ENCODE measurements at places on chromosomes 7 and 10. TPM values are rescaled to one million over a fixed set of nuclear protein-coding genes. Genes with fewer than 3 reads are reported as not detected.

Gene MSS51
- 6.2 TPM for total RNA-seq

Gene SCART1
- total RNA-seq, result 4.2 TPM

Gene FGL2
- total RNA-seq, result 6.1 TPM

Gene ANTXRL
- total RNA-seq, result not detected

GRCh38 chr7:75734586-75735458 is 3.9 kb downstream of the HIP1 start:
- peaks cover 6% of the 10 kb centered on the region for H3K27me3 ChIP-seq
- no peak for DNase-seq
- no peaks in the 10 kb centered on the region for H3K36me3 ChIP-seq
- H3K27ac ChIP-seq, result no peak overlapping the region

- peak overlapping the region; percentile 71 for H3K27ac ChIP-seq
- no peaks in the 10 kb centered on the region for H3K27me3 ChIP-seq
- H3K36me3 ChIP-seq, result no peaks in the 10 kb centered on the region
- H3K4me1 ChIP-seq, result peaks cover 13% of the 10 kb centered on the region
- no peak overlapping the region for H3K4me3 ChIP-seq
- no peak for DNase-seq
Observed at GRCh38 chr10:103676058-103676785, 179.2 kb downstream of the SH3PXD2A start.

- H3K4me3 ChIP-seq, result no peak overlapping the region
- no peak for DNase-seq
- H3K4me1 ChIP-seq, result no peaks in the 10 kb centered on the region
- H3K27me3 ChIP-seq, result no peaks in the 10 kb centered on the region
- no peaks in the 10 kb centered on the region for H3K36me3 ChIP-seq
- H3K27ac ChIP-seq, result no peak overlapping the region
Observed at GRCh38 chr10:77501846-77502261, 135.8 kb downstream of the KCNMA1 start.

DNA sequence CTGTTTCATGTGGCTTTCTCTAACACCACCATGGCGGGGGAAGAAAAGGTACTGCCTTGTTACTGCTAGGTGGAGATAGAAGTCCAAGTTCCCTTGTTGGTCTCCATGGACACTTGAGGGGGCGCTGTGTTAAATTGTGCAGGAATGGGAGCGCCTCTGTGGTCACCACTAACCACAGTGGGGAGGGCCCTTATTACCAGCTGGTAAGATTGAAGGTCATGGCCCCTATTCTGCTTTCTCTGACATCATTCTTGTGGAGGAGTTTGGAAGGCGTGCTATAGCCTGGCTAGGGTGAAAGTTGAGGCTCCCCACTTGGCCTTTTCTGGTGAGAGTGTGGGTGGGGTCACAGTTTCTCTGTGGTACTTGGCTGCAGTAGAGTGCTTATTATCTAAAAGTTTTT is 14.9 kb upstream of the MXI1 start:
- no peak overlapping the region for H3K4me3 ChIP-seq
- no peak overlapping the region for H3K27ac ChIP-seq
- no peaks in the 10 kb centered on the region for H3K4me1 ChIP-seq
- H3K27me3 ChIP-seq, result peaks cover 22% of the 10 kb centered on the region
- DNase-seq, result no peak

All from naive thymus-derived CD8-positive, alpha-beta T cell (primary cell).